ENCODE measurements at places on chromosomes 5 and 9.

GRCh38 chr5:175872287-175873087 is 1.1 kb downstream of the CPLX2 start:
- DNase-seq = no peak

- no peak for DNase-seq
Observed at GRCh38 chr5:146653560-146653959, 137.6 kb upstream of the GPR151 start.

- no peak for DNase-seq
Observed at GRCh38 chr9:105416840-105417239, 31.0 kb upstream of the FSD1L start.

DNA sequence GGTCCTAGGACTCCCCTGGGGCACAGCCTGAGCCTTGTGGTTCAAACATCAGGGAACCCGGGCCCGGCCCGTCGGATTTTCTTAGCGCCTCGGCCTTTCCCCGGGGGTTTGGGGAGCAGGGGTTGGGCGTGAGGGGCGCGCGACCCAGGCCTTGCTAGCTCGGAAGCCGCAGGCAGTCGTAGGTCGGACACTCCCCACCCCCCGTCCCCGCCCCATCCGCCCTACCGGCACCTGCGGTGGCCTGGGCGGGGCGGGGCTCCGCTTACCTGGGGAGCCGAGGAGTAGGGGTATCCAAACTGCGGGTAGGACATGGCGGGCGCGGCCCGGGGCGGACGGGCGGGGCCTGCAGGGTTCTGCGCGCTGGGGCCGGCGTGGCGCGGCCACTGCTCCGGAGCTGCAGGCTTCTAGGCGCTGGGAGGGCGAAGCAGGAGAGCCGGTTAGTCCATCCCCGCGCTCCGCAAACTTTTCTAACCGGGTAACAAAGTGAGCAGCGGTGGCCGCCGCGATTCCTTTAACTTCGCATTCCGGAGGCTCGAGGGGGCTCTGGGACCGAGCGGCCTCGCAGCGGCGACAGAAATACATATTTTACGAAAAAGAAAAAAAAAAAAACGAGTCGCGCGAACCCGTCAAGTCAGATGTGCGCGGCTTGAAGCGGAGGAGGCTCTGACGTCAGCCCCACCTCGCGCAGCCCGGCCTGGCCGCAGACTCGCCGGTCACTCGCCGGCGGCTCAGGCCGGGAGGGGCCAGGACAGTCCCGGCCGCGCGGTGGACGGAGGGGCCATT is at the start of gene IRX4:
Gene IRX4, minus strand, starts transcription at position 589 of the 783 bp plus-strand sequence. Its CDS starts 278 bp downstream, at position 311.
- DNase-seq = no peak

- no peak for DNase-seq
Observed at GRCh38 chr5:155827949-155828348, 499.0 kb upstream of the SGCD start.
